Liver (tissue), 10 donors: ENCODE measurements at places on chromosomes 5 and 9. TPM values are rescaled to one million over a fixed set of nuclear protein-coding genes. Genes with fewer than 3 reads are reported as not detected.

DNA sequence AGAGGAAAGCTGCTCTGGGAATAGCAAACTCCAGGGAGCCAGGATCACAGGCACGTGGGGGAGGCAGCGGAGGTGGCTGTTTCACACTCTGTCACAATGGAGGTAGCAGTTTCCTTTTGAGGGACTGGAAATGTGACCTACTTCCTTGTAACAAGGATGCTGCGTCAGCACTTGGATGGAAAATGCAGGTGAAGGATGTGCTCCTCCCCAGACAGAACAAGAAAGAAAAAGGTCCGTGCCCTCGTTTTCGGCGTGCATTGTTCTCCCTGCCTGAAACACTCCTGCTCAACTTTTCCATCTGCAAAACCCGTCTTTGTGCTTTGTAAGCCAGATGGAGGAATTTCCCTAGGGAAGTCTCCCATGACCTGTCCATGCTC lies 55.1 kb upstream of the SH3PXD2B start:
- no peaks in the 10 kb centered on the region for H3K4me1 ChIP-seq
- no peak for DNase-seq
- H3K27me3 ChIP-seq, result no peaks in the 10 kb centered on the region
- H3K36me3 ChIP-seq, result no peaks in the 10 kb centered on the region
- H3K27ac ChIP-seq, result no peak overlapping the region

DNA sequence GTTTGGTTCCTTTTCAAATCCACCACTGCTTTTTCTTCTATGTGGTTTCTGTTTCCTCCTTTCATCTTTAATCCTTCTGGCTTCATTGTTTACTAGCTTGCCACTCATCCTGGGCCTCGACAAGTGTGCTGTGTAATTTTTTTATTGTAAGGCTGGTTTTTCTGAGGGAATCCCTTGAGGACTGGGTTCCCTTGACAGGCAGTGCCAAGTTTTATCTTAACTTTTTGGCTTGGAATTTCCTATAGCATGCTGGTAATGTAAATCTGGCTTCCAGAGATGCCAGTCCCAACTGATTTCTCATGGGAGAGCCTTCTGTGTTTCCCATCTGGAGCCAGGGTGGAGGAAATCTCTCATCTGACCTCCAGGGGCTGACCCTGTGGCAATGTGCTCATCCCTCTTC lies 184.7 kb downstream of the ROR2 start:
- H3K4me1 ChIP-seq, result no peaks in the 10 kb centered on the region
- no peaks in the 10 kb centered on the region for H3K36me3 ChIP-seq
- no peaks in the 10 kb centered on the region for H3K27me3 ChIP-seq
- H3K4me3 ChIP-seq, result no peak overlapping the region
- DNase-seq, result no peak

GRCh38 chr5:30592833-30593232 lies 600.7 kb upstream of the CDH6 start:
- no peaks in the 10 kb centered on the region for H3K4me1 ChIP-seq
- H3K36me3 ChIP-seq, result no peaks in the 10 kb centered on the region
- no peak for DNase-seq

OR2K2 gene
- not detected for total RNA-seq

- no peaks in the 10 kb centered on the region for H3K36me3 ChIP-seq
- no peak overlapping the region for H3K4me3 ChIP-seq
- no peaks in the 10 kb centered on the region for H3K4me1 ChIP-seq
- DNase-seq, result no peak
- no peaks in the 10 kb centered on the region for H3K27me3 ChIP-seq
Observed at GRCh38 chr5:51892680-51893079, 509.4 kb downstream of the ISL1 start.

DNA sequence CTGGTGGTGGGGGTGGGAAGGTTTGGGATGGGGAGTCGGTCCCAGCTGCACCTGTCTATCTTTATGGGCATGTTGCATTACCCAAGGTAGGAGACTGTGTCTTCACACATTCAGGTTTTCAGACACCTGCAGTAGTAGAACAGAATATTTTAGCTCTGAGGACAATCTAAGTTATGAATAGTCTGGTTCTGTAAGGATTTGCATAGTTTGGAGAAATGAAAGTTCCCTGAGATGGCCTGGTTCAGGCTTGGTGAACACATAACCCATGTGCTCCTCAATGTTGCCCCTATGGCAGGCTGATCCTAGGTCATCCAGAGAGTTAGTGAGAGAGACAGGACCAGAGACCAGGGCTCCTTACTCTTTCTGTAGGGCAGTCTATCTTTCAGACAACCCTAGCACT lies 20.7 kb downstream of the TNFSF8 start:
- DNase-seq, result no peak
- no peaks in the 10 kb centered on the region for H3K36me3 ChIP-seq
- peaks cover 5% of the 10 kb centered on the region for H3K4me1 ChIP-seq
- no peaks in the 10 kb centered on the region for H3K27me3 ChIP-seq

- H3K4me1 ChIP-seq, result no peaks in the 10 kb centered on the region
- H3K27ac ChIP-seq, result no peak overlapping the region
- no peaks in the 10 kb centered on the region for H3K27me3 ChIP-seq
- no peak for DNase-seq
Observed at GRCh38 chr9:115606838-115607237, 488.9 kb upstream of the TNC start.

DNA sequence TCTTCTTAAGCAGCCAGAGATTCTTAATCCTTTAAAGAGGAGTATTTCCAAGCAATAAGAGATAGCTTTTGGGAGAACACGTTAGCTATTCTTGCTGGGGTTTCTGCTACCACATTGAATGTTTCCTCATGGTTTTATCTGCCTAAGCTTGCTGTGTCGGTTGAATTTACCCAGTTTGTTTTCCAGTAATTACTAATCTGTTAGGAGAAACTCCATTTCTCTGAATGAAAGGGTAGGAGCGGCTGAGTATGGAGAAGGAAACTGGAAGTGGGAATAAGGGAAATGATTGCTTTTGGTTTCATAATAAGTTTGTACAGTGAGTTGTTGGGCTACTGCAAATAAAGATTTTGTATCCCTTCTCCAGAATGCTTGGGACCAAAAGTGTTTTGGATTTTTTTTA lies 1.2 kb downstream of the JAK2 start:
- H3K4me3 ChIP-seq, result peak overlapping the region; percentile 86
- no peaks in the 10 kb centered on the region for H3K36me3 ChIP-seq
- H3K27me3 ChIP-seq, result no peaks in the 10 kb centered on the region
- peaks cover 37% of the 10 kb centered on the region for H3K4me1 ChIP-seq
- peak overlapping the region; percentile 96 for H3K27ac ChIP-seq

GRCh38 chr9:110126986-110127864 lies 80.7 kb downstream of the C9orf152 start:
- H3K4me1 ChIP-seq, result peaks cover 11% of the 10 kb centered on the region
- H3K27ac ChIP-seq, result peak overlapping the region; percentile 45
- H3K4me3 ChIP-seq, result no peak overlapping the region

DNA sequence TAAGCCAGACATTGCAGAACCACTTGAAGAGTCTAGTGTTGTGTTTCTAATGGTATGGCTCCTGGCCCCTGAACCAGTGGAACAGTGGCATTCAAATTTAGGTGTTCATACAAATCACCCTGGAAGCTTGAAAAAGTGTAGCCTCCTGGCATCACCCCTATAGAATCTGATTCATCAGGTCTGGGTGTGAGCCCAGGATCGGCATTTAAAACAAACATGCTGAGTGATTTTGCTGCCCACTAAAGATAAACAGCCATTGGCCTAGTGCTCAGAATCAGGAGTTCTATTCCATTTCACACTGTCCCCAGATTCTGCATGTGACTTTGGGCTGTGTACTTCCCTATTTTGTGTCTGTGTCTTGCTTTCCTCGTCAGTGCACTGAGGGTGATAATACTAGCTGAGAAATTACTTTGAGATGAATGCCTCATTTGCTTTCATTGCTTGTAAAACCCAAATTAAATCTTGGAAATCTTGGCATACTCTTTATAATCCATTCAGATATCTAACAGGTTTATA lies 241.5 kb upstream of the CLINT1 start:
- no peaks in the 10 kb centered on the region for H3K4me1 ChIP-seq
- H3K36me3 ChIP-seq, result no peaks in the 10 kb centered on the region
- H3K4me3 ChIP-seq, result no peak overlapping the region

DNA sequence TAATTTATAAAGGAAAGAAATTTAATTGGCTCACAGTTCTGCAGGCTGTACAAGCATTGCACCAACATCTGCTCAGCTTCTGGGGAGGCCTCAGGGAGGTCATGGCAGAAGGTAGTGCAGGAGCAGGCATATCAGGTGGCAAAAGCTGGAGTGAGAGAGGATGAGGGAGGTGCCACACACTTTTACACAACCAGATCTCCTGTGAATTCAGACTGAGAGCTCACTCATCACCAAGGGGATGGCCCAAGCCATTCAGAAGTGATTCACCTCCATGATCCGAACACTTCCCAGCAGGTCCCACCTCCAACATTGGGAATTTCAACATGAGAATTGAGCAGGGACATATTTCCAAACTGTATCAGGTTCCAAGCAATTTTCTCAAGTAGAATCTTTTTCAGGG lies 84.7 kb upstream of the BRINP1 start:
- DNase-seq, result no peak
- no peak overlapping the region for H3K4me3 ChIP-seq
- H3K4me1 ChIP-seq, result peaks cover 7% of the 10 kb centered on the region
- H3K36me3 ChIP-seq, result no peaks in the 10 kb centered on the region

DNA sequence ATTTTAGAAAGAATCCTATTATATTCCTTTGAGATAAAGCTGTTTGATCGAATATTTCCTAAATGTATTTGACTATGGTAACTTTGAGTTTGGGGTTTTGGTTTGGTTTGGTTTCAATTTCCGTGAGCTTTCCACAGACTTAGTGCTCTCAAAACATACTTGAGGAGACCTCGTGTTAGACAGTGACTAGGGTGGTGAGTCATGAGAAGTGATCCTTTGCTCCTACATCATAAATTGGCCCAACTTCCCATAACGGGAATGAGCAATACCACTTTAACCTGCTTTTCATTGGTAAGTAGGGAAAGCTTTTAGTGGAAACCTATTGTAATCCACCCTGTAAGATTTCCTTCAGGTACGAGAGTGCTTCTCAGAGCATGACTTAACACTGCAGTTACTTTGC lies 3.8 kb upstream of the RASEF start:
- no peak for DNase-seq
- H3K36me3 ChIP-seq, result no peaks in the 10 kb centered on the region
- H3K27ac ChIP-seq, result no peak overlapping the region
- H3K4me1 ChIP-seq, result peaks cover 15% of the 10 kb centered on the region
- no peak overlapping the region for H3K4me3 ChIP-seq

- H3K4me1 ChIP-seq, result peaks cover 12% of the 10 kb centered on the region
- no peaks in the 10 kb centered on the region for H3K27me3 ChIP-seq
- no peaks in the 10 kb centered on the region for H3K36me3 ChIP-seq
- H3K4me3 ChIP-seq, result no peak overlapping the region
Observed at GRCh38 chr9:89883401-89884341, 278.9 kb downstream of the GADD45G start.

GRCh38 chr9:88678431-88678830 lies 143.5 kb downstream of the NXNL2 start:
- H3K36me3 ChIP-seq, result no peaks in the 10 kb centered on the region
- no peak for DNase-seq
- no peak overlapping the region for H3K27ac ChIP-seq
- H3K27me3 ChIP-seq, result peaks cover 3% of the 10 kb centered on the region
- no peak overlapping the region for H3K4me3 ChIP-seq
- H3K4me1 ChIP-seq, result no peaks in the 10 kb centered on the region

DNA sequence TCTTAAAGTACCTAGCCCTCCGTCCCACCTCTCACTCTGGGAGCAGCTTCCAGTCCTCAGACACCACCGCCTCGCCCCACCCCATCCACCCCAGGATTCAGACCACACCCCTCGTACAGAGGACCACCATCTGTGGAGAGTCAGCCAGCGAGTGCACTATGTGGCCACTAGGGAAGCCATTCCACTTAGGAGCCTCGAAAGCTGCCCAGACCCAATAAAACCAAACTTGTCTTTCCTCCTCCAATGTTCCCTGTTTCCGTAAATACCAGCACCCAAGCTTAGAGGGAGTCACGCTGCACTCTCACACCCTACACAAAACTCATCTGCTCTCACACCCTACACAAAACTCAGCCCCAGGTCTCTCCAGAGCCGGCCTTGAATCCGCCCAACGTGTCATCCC lies 1.9 kb downstream of the GCNT4 start:
- H3K4me3 ChIP-seq, result no peak overlapping the region
- peaks cover 3% of the 10 kb centered on the region for H3K4me1 ChIP-seq
- H3K36me3 ChIP-seq, result no peaks in the 10 kb centered on the region
- H3K27me3 ChIP-seq, result no peaks in the 10 kb centered on the region

DNA sequence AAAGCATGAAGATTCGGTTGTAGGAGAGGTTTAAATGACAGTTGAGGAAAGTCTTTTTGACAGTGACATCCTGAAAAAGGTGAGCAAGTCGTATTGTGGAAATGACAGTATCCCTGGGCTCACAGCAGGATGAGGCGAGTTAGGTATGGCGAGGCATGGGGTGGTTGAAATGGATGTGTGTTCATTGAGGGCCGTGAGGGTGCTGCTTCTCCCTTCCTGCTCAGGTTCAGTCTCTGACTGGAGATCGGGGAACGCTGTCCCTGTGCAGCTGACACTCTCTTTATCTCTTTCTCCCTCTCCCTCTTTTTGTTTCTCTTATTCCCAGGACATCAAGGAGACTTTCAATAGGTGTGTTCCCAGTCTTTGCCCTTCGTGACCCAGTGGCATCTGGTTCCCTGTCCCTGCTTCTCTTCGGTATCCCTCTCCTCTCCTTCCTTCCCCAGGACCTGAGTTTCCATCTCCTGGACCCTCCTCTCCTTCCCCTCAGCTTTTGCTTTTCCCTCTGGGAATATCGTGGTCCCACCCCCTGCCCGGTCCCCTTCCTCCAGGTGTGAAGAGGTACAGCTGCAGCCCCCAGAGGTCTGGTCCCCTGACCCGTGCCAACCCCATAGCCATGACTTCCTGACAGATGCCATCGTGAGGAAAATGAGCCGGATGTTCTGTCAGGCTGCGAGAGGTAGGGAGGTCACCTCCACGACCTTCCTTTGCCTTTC lies 10.2 kb downstream of the TRIM41 start:
- H3K27ac ChIP-seq, result no peak overlapping the region
- peaks cover 41% of the 10 kb centered on the region for H3K36me3 ChIP-seq
- DNase-seq, result no peak
- H3K4me3 ChIP-seq, result no peak overlapping the region
- no peaks in the 10 kb centered on the region for H3K4me1 ChIP-seq

DNA sequence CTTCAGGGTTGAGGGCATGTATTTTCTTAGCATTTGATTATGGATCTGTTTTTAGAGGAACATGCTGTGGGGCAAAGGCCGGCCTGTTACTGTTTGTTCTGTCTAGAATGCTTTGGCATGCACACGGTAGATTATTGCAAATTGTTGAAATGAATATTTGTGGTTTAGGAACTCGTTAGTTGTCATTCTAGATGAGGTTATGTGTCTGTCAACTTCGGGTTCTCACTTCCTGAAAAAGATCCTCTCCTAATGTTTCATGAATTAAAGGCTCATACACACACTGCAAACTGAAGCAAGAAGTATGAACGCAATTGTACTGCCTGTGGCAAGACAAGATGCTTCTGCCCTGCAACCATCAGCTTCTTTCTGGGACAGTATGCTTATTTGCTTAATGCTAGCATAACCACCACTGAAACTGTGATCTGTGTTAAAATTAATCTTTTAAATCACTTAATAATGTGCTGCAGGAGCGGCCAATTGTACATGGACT lies 99.6 kb downstream of the BASP1 start:
- peaks cover 3% of the 10 kb centered on the region for H3K4me1 ChIP-seq
- DNase-seq, result no peak
- H3K27ac ChIP-seq, result no peak overlapping the region
- H3K4me3 ChIP-seq, result no peak overlapping the region
- no peaks in the 10 kb centered on the region for H3K36me3 ChIP-seq

GRCh38 chr9:28234133-28234893 lies 661.0 kb upstream of the C9orf72 start:
- H3K27me3 ChIP-seq, result no peaks in the 10 kb centered on the region
- H3K4me1 ChIP-seq, result no peaks in the 10 kb centered on the region
- H3K36me3 ChIP-seq, result no peaks in the 10 kb centered on the region
- no peak for DNase-seq

SPINK13 gene
- not detected for total RNA-seq

ZNF367 gene
- total RNA-seq, result 18.1 TPM

- H3K27me3 ChIP-seq, result no peaks in the 10 kb centered on the region
- no peak overlapping the region for H3K27ac ChIP-seq
- no peak for DNase-seq
- no peaks in the 10 kb centered on the region for H3K4me1 ChIP-seq
Observed at GRCh38 chr9:80074439-80074838, 502.7 kb downstream of the TLE4 start.
